Aorta (tissue), 5 donors: ENCODE measurements at places on chromosomes 1 and 21. TPM values are rescaled to one million over a fixed set of nuclear protein-coding genes. Genes with fewer than 3 reads are reported as not detected.

GRCh38 chr1:10782491-10783244 is 13.8 kb downstream of the CASZ1 start:
- H3K36me3 ChIP-seq: no peaks in the 10 kb centered on the region
- H3K27me3 ChIP-seq: no peaks in the 10 kb centered on the region

DNA sequence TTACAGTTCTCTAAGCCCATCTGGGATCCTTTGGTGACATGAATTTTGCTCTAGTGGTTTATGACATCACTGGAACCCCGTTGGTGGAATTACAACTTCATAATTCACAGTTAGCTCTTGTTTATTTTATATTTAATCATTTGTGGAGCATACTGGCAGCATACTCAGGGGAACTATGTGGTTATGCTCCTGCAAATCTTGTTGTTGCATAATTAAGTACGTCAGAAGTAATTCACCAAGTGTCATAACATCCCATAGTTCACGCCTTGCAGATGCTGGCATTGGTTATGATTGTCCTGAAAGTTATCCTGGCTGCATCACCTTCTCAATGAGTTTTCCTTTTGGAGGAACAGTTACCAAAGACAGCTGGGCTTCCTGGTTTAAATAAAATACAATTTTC is 16.5 kb downstream of the PRRX1 start:
- H3K4me1 ChIP-seq: no peaks in the 10 kb centered on the region
- no peak for DNase-seq
- H3K27ac ChIP-seq: no peak overlapping the region

DNA sequence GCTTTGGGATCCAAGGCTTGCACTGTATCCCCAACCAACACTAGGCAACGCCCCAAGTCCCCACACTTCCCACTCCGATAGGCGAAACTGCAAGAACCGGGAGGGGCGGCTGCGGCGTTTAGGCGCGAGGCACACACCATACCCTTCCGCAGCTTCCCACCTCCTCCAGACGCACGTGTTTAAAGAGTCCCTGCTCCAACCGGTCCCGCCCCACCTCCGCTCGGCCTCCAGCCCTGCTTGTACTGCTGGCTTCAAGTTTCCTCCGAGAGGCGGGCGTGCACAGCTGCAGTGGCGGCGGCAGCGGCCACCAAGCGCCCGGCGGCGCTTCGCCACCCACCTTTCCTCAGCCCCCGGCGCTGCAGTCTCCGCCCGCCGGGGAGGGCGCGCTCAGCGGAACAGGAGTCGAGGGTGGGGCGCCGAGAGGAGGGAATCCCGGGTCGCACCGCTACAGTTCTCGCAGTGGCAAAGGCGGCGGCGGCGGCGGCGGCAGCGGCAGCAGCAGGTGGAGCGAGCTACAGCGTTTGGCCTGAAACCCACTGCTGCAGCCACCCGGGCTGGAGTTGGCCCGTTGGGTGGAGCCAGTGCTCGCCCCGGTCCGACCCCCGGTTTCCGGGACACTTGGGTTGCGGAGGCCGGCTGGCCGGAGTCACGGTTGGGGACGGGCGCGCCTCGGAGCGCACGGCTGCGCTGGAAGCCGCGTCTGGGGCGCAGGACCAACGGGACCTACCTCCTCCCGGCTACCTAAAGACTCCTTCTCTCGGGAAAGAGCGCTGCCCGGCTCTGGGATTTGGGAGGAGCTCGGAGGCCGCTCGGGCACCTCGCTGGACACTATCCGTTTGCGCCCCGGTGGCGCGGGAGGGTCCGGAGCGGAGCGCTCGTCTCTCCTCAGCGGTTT is at the start of gene CNIH3:
CNIH3 (plus strand) TSS at position 457 of the 895 bp plus-strand sequence. CDS start 858 bp downstream, outside the sequence.
- H3K36me3 ChIP-seq: no peaks in the 10 kb centered on the region
- no peak within 1 kb of the TSS for H3K4me3 ChIP-seq

DNA sequence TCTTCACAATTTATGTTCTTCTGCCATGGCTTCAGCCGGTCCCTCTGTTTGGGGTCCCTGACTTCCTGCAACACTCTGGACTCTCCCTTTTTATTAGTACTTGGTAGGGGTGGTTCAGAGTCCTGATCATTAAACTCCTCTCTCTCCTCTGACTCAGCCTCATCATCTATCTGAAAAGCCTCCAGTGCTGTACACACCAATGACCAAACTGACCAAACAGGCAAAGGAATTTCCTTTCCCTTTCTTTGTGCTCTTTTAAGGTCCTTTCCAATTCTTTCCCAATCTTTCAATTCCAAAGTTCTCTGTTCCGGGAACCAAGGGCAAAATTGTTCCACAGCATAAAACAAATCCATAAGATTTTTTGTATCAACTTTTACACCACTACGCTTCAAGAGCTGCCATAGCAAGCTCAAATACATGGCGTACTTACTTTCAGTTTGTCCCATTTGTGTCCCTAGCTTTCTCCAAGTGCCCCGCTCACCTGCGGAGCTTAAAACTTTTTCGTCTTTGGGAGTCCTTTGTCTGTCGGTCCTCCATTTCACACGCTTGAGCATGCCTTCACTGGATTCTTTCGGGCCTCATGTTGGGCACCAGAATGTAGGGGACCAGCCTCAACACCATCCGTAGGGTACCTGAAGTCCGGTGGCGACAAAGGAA is 9.6 kb downstream of the DAP3 start:
- H3K4me3 ChIP-seq: no peak overlapping the region
- H3K27ac ChIP-seq: no peak overlapping the region
- DNase-seq: no peak
- H3K36me3 ChIP-seq: no peaks in the 10 kb centered on the region

GRCh38 chr1:31891280-31891679 is 46.9 kb downstream of the PTP4A2 start:
- no peaks in the 10 kb centered on the region for H3K4me1 ChIP-seq
- DNase-seq: no peak
- H3K27me3 ChIP-seq: no peaks in the 10 kb centered on the region
- H3K27ac ChIP-seq: no peak overlapping the region
- no peak overlapping the region for H3K4me3 ChIP-seq

DNA sequence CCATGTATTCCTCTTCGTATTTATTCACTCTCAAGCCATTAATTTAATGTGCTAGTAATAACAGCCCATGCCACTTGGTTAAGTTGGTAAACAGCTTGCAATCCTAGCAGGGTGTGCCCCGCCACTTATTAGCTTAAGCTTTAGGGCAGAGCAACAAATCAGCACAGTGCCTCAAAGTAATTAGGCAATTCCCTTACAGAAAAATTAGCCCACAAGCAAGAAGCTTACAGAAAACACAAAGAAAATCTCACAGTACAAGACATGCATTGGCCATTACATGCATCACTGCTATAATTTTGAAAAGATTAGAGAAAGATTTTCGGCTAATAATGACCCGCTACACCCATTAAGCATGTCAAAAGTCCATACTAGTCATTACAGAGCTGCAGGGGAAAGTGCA is 47.6 kb downstream of the TGFB2 start:
- no peak for DNase-seq
- H3K4me3 ChIP-seq: no peak overlapping the region
- no peaks in the 10 kb centered on the region for H3K36me3 ChIP-seq
- no peak overlapping the region for H3K27ac ChIP-seq

- H3K27me3 ChIP-seq: no peaks in the 10 kb centered on the region
- no peaks in the 10 kb centered on the region for H3K36me3 ChIP-seq
- DNase-seq: no peak
- H3K27ac ChIP-seq: no peak overlapping the region
Measured at GRCh38 chr1:74690364-74690696, 16.7 kb upstream of the ERICH3 start.

DNA sequence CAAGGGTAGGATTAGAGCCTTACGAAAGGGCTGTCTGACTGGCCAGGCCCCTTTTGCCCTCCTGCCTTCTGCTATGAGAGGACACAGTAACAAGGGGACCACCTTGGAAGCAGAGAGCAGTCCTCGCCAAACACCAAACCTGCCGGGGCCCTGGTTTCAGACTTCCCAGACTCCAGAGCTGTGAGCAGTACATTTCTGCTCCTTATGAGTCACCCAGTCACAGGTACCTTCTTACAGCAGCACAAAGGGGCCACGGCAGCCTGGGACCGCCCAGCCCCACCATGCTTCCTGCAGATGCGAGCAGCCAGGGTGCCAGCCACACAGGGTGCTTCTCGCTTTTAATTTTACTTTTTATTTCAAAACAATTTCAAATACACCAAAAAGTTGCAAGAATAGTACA is 17.2 kb upstream of the POFUT2 start:
- H3K27me3 ChIP-seq: no peaks in the 10 kb centered on the region
- H3K27ac ChIP-seq: no peak overlapping the region
- H3K4me1 ChIP-seq: no peaks in the 10 kb centered on the region
- DNase-seq: no peak

- H3K27ac ChIP-seq: no peak overlapping the region
- DNase-seq: no peak
- peaks cover 2% of the 10 kb centered on the region for H3K36me3 ChIP-seq
- H3K27me3 ChIP-seq: no peaks in the 10 kb centered on the region
Measured at GRCh38 chr1:233094691-233095090, 144.3 kb downstream of the NTPCR start.

DNA sequence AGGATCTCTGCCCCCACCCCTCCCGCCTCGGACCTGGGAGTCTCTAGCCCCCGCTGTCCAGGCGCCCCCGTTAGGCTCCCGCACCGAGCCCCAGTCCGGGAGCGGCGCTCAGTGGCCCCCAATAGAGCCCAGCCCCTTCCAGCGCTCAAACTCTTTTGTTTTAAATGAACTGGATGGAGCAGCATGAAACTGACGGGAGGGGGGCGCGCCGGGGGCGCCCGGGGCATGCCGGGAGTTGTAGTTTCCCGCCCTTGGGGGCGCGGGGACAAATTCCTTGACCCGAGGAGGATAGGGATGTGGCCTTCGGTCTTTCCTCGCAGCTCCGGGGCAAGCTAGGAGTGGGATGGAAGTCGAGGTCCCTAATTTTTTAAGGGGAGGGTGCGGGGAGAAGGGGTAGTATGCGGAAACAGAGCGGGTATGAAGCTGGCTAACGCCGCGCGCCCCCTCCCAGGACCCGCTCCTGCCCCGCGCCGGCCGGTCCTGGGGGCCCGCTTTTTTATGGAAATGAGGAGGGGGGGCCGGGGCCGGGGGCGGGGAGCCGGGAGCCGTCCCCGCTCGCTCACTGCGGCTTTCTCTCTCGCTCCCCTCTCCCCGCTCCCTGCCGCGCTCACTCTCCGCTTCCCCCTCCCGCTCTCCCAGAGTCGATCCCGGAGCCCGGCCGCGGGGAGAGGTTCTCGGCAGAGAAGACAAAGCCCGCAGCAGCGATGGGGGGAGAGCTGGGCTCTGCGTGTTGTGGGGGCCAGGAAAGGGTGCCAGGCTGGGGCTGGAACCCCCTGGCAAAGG is at the start of gene MEX3A:
MEX3A (minus strand) TSS at position 157 of the 783 bp plus-strand sequence. CDS start 467 bp downstream, outside the sequence.
- H3K4me3 ChIP-seq: peak within 1 kb of the TSS; percentile 75
- no peaks in the 10 kb centered on the region for H3K4me1 ChIP-seq
- H3K27ac ChIP-seq: no peak within 1 kb of the TSS
- peak; percentile 85 for DNase-seq
- H3K27me3 ChIP-seq: no peaks in the 10 kb centered on the region
- H3K36me3 ChIP-seq: no peaks in the 10 kb centered on the region

DNA sequence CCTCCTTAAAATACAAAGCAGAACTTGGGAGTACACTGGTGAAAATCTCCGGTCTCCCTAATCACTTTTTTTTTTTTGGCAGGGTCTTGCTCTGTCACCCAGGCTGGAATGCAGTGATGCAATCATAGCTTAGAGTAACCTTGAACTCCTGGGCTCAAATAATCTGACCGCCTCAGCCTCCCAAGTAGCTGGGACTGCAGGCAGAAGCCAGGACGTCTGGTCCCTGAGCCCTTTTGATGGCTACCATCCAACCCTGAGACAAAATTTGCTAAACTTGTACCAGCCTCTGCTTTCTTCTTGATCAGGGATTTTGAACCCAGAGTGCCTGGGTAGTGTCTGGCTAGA is 4.1 kb downstream of the L1TD1 start:
- H3K27me3 ChIP-seq: no peaks in the 10 kb centered on the region
- H3K4me3 ChIP-seq: no peak overlapping the region
- H3K4me1 ChIP-seq: no peaks in the 10 kb centered on the region
- H3K27ac ChIP-seq: no peak overlapping the region

GRCh38 chr1:19445417-19446342 is 39.7 kb downstream of the CAPZB start:
- H3K27ac ChIP-seq: peak overlapping the region; percentile 10
- no peak for DNase-seq
- no peaks in the 10 kb centered on the region for H3K36me3 ChIP-seq
- peaks cover 11% of the 10 kb centered on the region for H3K4me1 ChIP-seq
- H3K4me3 ChIP-seq: no peak overlapping the region

DNA sequence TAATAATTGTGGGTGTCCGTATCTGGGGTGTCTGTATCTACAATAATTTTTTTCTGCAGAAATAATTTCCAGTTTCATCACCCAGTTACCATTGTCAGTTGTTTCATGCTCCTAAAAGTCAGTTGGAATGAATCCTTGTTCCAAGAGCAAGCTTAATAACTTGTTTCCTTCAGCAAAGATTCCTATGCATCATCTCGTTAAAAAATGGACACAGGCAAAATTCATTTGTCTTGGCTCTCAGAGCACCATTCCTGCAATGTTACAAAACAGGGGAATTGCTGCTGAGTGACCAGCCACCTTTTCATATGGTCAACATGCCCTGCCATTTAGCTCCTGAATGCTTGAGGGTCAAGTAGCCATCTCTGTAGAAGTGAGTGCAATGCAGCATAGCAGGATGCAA is 393.4 kb downstream of the KCNT2 start:
- no peak overlapping the region for H3K27ac ChIP-seq
- no peaks in the 10 kb centered on the region for H3K36me3 ChIP-seq
- H3K27me3 ChIP-seq: no peaks in the 10 kb centered on the region
- peaks cover 2% of the 10 kb centered on the region for H3K4me1 ChIP-seq
- no peak overlapping the region for H3K4me3 ChIP-seq

- no peaks in the 10 kb centered on the region for H3K36me3 ChIP-seq
- H3K27ac ChIP-seq: no peak overlapping the region
- no peaks in the 10 kb centered on the region for H3K4me1 ChIP-seq
- DNase-seq: no peak
- H3K4me3 ChIP-seq: no peak overlapping the region
Measured at GRCh38 chr1:6300342-6301048, 39.6 kb upstream of the GPR153 start.

The ACTN2 gene
- 15.7 TPM for total RNA-seq

The MCOLN3 gene
- 1.3 TPM for total RNA-seq

The OVAAL gene
- total RNA-seq: not detected

The HENMT1 gene
- 3.9 TPM for total RNA-seq

The LCE1C gene
- not detected for total RNA-seq

The OTUD7B gene
- total RNA-seq: 41.2 TPM

The TFAP2E gene
- 0.71 TPM for total RNA-seq

The GFI1 gene
- 1.9 TPM for total RNA-seq
